ENCODE measurements at places on chromosomes 7 and 10. TPM values are rescaled to one million over a fixed set of nuclear protein-coding genes. Genes with fewer than 3 reads are reported as not detected.

DNA sequence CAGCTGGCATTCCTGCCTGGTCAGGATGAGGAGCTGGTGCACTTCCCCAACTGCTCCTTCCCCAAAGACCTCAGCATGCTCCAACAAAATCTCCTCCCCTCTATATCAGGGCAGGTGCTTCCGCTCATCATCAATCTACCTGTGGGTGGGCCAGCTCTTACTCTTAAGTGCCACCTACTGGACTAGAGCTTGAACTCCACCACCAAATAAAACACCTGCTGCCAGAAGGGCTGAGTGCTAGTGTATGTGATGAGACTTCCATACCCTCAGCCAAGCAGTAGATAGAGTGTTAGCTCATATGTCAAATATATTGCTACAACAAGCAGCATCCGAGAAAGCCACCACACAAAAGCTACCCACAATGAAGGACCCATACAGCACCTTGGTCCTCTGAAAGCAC, 264.3 kb downstream of the RNLS start:
- H3K4me1 ChIP-seq, result peaks cover 3% of the 10 kb centered on the region
- no peak overlapping the region for H3K27ac ChIP-seq

DNA sequence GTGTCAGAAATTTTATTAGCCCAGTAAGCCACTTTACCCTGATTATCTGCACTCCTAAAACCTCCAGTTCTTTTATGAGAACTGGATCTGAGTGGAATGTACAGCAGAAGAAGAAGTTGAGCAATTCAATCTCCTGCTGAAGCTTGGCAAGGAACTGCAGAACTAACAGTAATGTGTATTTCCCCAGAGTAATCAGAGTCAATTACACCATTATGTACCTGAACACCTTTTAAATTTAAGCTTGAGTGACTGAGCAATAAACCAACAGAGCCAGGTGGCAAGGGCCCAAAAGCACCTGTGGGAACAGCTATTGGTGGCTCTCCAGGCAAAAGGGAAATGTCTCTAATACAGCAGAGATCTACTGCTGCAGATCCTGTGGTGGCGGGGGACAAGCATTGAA, 40.1 kb upstream of the AKR1C2 start:
- H3K27ac ChIP-seq, result no peak overlapping the region
- no peaks in the 10 kb centered on the region for H3K27me3 ChIP-seq
- H3K4me1 ChIP-seq, result no peaks in the 10 kb centered on the region
- no peaks in the 10 kb centered on the region for H3K36me3 ChIP-seq
- no peak for DNase-seq
- no peak overlapping the region for H3K4me3 ChIP-seq

- no peak overlapping the region for H3K27ac ChIP-seq
- H3K4me1 ChIP-seq, result no peaks in the 10 kb centered on the region
- H3K36me3 ChIP-seq, result no peaks in the 10 kb centered on the region
Measured at GRCh38 chr7:45384499-45384898, 189.7 kb upstream of the ADCY1 start.

LOXL4 gene
- 0.77 TPM for total RNA-seq

FBXO24 gene
- 1.3 TPM for total RNA-seq

NKX2-3 gene
- not detected for total RNA-seq

All from endodermal cell (in vitro differentiated cells).